ENCODE measurements at places on chromosomes 5 and 9. TPM values are rescaled to one million over a fixed set of nuclear protein-coding genes. Genes with fewer than 3 reads are reported as not detected.
A peak's percentile ranks its signal among the peaks of the same experiment; 100 is the strongest.

DNA sequence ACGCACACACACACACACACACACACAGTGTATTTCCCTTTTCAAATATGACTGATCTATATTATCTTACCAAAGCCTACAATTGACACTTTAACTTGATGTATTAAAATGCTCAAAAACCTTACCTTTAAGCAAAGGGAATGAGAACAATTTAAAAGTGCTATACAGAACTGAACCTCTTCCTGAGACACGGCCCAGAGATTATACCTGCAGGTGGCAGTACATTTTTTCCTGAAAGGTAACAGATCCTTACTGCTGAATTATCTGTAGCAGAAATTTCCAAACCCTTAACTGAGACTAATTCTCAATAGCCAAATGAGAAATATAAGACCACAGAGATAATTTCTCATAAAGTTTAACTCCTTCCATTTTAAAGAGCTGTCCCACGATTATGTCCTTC lies 91.1 kb downstream of the MYO10 start:
- DNase-seq, result no peak

DNA sequence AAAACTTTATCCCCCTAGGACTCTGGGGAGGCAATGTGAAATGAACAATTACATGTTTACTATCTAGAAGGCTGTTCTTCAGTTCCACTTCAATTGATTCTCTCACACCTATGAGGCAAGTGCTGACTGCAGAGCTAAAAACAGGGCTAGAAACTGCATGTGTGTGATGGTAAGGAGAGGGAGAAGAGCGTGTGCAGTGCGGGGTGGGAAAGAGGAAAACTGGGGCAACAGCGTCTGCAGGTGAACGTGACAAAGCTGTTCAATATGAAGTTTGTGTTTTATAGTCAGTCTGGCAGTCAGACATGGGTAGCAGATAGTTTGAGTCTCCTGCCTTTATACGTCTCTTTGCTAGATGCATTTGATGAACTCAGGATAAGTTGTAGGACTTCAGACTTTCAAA lies 6.6 kb upstream of the COMMD10 start:
- no peak for DNase-seq

DNA sequence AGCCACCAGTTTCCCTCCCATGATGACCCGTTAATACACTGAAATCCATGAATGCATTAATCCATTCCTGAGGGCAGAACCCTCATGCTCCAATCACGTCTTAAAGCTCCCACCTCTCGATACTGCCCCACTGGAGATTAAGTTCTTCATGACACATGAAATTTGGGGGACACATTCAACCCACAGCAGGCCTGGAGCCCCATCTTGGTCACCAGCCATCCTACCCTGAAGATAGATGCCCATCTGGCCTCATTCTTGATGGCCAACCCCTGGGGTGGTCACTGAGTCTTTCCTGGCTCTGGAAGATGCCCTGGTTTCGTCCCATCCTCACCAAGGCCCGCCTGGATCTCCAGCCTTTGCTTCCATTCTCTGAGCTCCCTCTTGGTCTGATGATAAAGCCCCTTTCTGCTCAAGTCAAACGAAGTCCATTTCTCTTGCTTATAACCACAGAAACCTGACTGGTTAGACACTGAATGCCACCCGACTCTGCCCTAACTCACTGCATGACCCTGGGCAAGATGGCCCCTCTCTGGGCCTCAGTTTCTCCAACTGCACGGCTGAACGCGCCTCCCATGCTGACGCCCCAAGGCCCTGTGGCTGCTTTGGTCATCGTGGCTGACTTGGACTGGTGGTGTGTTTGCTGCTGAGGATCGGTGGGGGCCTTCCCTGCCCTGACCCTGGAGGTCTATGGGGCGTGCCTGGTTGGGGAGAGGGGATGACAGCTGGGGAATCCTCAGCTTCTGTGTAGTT lies 138.4 kb upstream of the IER5L start:
- DNase-seq, result no peak

DNA sequence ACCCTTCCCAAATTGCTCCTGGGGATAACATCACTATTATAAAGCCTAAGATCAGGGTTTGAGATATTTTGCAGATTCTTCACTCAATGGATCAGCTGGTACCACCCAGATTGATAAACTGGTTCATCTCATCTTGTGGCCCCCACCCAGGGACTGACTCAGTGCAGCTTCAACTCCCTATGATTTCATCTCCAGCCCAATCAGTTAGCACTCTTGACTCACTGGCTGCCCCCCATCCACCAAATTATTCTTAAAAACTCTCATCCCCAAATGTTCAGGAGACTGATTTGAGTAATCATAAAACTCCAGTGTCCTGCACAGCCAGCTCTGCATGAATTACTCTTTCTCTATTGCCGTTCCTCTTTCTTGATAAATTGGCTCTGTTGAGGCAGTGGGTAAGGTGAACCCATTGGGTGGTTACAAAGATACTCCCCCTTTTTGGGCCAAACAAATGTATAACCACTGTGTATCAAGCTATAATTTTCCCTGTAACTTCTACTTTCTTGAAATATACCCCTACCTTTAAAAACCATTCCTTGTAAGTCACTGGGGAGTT lies 263.3 kb upstream of the IL12B start:
- no peak for DNase-seq

DNA sequence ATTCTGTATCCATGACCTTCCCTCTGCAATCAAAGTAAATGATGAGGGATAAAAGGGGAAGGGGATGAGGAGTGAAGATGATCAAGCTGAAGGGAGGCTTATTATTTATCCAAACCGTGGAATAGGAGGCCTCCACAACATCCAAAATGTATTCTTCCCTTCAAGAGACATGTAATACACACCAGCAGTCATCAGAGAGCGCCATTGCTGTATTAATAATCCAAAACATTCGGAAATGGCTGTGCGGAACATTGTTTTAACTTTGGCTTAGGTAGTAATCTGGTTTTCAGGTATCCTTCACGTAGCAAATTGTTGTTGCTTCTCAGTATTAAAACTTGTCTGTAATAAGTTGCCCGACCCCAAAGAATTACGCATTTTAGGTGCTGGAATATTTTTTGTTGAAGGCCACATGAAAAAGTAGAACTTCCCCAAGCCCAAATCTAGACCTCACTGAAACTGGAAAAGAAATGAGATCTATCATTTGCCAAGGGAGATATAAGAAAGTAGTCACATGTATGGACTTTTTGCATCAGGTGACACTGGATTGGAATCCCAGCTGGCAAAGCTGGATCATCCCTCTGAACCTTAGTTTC lies 2.6 kb upstream of the BOD1 start:
- DNase-seq, result peak; percentile 64

GRCh38 chr9:14746626-14747025 lies 24.1 kb upstream of the CER1 start:
- no peak for DNase-seq

DNA sequence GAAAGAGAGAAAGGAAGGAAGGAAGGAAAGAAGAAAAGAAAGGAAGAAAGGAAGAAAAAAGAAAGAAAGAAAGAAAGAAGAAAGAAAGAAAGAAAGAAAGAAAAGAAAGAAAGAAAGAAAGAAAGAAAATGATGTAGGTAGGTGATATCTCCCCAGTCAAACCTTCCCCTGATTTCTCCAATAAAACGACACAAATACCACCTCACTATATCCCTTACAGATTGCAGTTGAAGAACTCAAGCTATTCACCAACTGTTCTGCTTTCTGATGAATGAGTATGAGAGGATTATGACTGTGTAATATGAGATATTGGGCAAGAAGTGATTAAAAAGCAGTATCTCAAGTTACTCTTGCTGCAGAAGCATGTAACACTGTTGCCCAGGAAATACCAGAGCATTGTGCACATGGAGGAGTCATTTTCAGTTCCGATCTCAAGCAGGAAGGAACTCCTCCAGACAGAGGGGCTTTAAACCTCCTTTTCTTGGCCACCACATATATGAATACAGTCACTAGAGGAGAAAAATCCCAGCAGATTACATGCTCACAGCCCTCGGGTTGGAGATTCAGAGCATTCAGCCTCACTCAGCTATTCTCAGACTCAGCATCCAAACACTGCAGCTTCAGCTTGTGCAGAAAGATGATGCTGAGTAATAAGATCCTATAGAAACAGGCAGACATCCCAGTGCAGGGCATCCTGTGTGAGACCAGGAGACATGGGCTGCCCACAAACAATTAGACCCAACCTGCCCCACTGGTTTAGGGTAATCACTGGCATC lies 61.4 kb downstream of the UGCG start:
- DNase-seq, result no peak

- no peak for DNase-seq
Measured at GRCh38 chr5:164600274-164600673, 1094.9 kb downstream of the MAT2B start.

GRCh38 chr5:81717226-81717625 lies 33.7 kb downstream of the SSBP2 start:
- no peak for DNase-seq

- DNase-seq, result no peak
Measured at GRCh38 chr5:13529300-13529699, 415.2 kb downstream of the DNAH5 start.

- no peak for DNase-seq
Measured at GRCh38 chr5:88892669-88893068, 9.7 kb upstream of the MEF2C start.

DNA sequence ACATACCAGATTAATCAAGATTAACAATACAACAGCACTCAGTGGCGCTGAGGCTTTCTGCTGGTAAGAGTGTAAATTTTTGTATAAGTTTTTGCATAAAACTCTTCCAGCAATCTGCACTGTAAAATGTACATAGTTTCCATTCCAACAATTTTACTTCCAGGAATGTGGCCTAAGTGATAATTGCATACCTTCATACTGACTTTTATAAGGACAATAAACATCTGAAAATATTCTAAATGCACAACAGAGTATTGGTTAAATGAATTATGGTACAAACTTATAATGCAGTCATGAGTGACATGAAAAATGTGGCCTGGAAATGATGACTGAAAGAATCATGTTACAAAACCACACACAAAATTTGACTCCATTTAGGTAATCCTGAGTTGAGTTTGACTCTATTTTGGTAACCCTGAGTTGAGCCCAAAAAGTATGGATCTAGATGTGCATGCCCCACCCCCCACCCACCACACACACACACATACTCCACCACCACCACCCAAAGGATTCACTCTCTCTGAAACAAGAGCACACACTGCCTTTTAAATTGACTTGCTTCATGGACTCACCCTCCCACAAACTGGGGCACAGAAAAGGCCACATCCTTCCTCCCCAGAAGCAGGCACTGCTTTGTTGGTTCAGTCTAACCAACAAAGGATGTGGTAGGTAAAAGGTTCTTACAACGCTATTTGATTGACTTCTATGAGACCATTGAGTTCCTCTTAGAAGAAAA lies 137.6 kb downstream of the SUSD1 start:
- no peak for DNase-seq

DNA sequence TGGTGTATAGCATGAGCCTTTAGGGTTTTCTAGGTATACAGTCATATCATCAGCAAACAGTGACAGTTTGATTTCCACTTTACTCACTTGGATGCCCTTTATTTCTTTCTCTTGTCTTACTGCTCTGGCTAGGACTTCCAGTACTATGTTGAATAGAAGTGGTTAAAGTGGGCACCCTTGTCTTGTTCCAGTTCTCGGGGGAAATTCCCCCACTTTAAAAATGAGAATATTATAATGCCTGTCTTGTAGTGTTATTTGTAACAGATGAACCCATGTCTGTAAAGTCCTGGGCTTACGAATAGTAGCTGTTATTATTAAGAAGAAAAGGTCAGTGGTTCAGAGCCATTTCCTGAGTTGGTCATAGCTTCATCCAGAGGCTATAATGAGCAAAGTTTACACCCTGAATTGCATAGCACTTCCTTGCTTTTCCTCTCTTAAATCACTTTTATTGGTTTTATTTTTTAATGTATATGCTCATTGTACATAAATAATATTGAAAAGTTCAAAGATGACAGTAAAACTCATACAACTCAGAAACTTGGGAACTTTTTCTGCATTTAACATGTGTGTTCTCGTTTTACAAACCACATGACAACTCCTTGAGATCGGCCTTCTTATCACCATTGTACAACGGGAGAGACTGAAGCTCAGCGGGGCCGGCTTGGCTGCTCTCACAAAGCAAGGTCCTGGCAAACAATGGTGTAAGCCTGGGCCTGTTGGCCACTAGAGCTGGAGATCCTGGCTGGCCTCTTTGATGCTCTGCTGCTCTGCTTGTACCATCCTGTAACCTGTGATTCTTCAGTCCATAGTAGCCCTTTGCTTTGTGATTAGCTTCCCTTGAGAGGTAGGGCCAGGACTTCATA lies 85.2 kb downstream of the CYFIP2 start:
- no peak for DNase-seq

DNA sequence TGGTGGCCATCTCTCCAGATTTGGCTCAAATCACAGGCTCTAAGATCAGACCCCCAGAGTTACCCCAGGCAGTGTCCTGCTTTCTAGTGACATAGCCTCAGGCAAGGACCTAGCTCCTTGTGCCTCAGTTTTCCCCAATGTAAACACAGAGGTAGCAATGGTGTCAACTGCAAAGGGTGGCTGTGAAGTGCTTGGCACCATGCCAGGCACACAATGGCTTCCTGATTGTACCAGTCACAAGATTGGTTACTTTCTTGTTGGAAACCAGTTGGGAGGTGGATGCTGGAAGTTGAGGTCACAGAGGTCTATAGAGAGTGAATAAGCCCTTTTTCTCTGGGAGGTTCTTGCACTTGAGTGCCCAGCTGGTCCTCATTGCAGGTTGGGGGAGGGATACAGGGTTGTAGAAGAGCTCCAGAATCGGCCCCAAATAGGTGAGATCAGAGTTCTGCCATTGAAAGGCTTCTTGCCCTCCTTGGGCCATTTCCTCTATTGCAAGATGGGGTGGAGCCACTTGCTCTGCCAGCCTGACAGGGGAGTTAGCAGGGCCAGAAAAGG lies 2.3 kb downstream of the STKLD1 start:
- DNase-seq, result no peak

DNA sequence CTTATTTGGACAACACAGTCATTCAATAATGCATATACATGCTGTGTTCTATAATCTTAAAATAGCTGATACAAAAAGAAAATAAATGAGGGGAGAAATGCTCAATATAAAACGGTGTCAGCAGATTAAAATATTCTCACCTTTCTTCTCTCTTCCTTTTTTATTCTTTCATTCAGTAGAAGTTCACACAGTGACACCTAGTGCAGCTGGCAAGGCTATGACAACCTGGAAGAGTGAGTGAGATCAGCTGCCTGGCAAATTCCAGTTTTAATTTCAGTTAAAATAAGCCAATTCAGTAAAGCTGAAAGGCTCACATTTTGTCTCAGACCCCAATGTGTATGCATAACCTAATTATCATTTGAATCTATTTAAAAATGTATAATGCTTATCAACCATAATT lies 150.3 kb downstream of the RASEF start:
- DNase-seq, result no peak

- peak; percentile 50 for DNase-seq
Measured at GRCh38 chr5:179801304-179802206, 5.1 kb downstream of the MGAT4B start.

The OR1Q1 gene
- not detected for total RNA-seq

The OBP2B gene
- total RNA-seq, result 34.0 TPM

The ZNF366 gene
- total RNA-seq, result 1.4 TPM

The LHX3 gene
- 0.62 TPM for total RNA-seq

The ELOVL7 gene
- total RNA-seq, result 5.1 TPM

The PCDHGA6 gene
- total RNA-seq, result 13.4 TPM

The ZNF462 gene
- 53.2 TPM for total RNA-seq

The SOHLH1 gene
- total RNA-seq, result 32.7 TPM

The FAT2 gene
- total RNA-seq, result 18.0 TPM

The ALDH1B1 gene
- 71.7 TPM for total RNA-seq

The SPATA31E1 gene
- 4.8 TPM for total RNA-seq
